ENCODE measurements at places on chromosomes 5 and 9.

DNA sequence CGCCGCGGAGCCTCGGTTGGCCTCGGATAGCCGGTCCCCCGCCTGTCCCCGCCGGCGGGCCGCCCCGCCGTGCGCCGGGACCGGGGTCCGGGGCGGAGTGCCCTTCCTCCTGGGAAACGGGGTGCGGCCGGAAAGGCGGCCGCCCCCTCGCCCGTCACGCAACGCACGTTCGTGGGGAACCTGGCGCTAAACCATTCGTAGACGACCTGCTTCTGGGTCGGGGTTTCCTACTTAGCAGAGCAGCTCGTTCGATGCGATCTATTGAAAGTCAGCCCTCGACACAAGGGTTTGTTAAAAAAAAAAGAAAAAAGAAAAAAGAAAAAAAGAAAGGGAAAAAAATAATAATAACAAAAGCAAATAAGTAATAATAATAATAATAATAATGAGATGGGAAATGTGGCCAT lies 112.8 kb downstream of the GCNT1 start:
- DNase-seq: no peak

GRCh38 chr5:150862070-150862469 lies 15.7 kb downstream of the IRGM start:
- no peak for DNase-seq

DNA sequence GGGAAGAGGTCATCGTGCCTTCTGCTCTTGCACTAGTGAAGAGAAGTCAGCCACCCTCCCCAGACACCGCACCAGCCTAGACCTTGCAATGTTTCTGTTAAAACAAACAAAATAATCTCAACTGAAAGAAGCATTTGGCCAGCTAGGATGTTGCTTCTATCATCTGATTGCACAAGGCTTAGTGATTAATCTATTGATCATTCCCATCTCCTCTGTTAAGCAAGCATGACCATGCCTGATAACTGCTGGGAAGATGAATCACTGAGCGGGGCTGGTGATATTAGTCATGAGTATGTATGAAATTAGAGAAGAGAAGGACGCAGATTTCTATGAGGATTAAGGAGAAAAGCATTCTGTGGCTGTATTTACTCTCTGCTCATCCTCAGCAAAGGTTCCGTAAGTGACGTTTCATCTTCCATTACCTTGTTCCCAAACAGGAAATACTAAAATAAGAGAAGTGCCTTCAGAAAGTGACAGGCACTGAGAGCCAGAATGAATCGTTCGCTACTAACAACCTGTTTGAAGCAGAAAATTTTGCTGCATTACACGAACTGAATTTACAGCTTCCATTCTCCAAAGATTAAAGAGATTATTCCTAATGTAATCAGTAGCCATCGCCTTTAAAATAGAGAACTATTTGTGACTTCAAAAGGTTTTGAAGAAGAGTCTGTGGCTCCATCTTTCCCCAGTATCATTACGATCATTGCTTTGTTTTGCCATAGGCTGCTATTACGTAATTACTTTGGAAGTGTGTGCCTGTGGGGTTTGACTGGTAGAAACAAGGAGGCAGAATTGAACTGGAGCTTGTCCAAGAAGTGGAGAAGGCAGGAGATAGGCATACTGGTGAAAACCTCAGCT lies 219.1 kb downstream of the MED10 start:
- peak; percentile 60 for DNase-seq

- DNase-seq: no peak
These were observed 213.6 kb downstream of the PAX5 start for GRCh38 chr9:36820392-36820861.

DNA sequence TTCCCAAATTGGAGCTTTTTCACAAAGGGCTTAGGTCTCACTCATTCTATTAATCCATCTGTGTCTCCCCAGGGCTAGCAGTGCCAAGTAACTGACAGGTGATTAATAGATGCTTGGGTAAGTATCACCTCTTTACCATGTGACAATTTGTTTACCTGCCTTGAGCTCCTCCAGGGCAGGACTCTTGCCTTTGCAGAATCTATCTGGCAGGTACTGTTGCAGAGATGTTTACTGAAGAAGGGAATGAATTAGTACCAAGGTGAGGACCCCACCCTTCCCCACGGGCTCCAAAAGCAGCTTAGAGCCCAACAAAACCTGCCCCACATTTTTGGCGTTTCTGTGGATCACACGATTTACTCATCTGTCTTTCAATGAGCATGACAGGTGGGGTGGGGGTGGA lies 698 bp upstream of the TGFBI start:
- no peak for DNase-seq

- no peak for DNase-seq
These were observed 57.2 kb downstream of the MARCHF3 start for GRCh38 chr5:126973193-126973592.

DNA sequence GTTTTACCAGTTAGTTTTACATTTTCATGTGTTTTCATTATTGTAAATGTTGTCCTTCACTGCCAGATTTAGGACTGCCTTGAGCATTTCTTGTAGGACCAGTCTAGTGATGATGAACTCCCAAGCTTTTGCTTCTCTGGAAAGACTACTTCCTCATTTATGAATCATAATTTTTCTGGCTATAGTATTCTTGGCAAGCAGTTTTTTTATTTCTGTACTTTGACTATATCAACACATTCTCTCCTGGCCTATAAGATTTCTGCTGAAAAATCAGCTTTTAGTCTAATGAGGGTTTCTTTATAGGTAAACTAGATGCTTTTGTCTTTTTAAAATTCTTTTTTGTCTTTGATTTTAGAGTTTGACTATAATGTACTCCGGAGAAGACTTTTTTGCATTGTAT lies 256.8 kb upstream of the GRAMD2B start:
- DNase-seq: no peak

DNA sequence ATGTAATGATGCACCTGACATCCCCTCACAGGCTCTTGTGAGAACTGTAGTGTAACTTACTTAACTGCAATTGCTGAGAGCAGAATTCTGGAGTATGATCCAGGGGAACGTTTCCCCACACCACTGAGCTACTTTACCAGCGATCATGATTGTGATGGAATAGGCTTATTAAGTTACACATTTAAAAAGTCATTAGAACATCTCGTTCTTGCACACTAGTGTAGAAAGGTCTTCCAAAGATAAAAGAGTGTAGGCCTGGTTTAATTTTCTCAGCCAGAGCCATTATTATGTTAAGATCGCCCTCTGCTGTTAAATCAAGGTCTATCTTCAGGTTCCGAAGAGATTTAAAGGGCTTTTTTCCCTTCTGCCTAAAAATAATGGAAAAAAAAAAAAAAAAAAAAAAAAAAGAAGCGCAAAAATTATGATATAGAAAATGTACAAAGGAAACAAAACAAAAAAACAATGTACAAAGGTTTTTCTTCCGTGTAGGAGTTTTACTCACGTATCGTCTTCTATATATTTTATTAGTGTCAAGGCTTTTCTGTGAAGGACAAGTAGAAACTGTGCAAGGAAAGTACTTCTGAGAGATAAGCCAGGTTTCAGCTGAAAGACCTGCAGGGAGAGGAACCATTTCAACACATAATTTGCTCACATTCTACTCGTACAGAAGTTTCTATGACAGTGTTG lies 18.6 kb upstream of the MOB3B start:
- no peak for DNase-seq

- no peak for DNase-seq
These were observed 15.0 kb downstream of the FBXO38 start for GRCh38 chr5:148398698-148399121.
